ENCODE measurements at places on chromosomes 12 and 14.

DNA sequence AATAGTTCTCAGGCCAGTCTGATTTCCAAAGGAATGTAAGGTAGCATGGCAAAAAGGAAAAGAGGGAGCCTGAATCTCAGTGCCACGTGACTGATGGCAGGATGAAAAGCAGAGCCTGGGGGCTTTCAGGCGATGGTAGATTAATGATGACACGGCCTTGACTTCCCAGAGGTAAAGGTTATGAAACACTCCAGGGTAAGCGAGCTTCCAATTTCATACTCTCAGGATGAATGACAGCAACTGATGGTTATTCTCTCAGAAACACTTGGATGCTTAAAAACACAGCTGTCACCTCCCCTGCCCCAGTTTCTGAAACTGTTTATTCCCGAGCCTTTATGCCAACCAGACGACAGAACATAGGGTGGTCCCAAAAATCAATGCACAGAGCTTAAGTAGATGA lies 28.8 kb downstream of the GDF11 start:
- DNase-seq, result no peak

- no peak for DNase-seq
Observed at GRCh38 chr14:65101631-65102440, 481 bp downstream of the MAX start.

GRCh38 chr14:99853206-99853605 lies 60.0 kb downstream of the EML1 start:
- DNase-seq, result no peak

DNA sequence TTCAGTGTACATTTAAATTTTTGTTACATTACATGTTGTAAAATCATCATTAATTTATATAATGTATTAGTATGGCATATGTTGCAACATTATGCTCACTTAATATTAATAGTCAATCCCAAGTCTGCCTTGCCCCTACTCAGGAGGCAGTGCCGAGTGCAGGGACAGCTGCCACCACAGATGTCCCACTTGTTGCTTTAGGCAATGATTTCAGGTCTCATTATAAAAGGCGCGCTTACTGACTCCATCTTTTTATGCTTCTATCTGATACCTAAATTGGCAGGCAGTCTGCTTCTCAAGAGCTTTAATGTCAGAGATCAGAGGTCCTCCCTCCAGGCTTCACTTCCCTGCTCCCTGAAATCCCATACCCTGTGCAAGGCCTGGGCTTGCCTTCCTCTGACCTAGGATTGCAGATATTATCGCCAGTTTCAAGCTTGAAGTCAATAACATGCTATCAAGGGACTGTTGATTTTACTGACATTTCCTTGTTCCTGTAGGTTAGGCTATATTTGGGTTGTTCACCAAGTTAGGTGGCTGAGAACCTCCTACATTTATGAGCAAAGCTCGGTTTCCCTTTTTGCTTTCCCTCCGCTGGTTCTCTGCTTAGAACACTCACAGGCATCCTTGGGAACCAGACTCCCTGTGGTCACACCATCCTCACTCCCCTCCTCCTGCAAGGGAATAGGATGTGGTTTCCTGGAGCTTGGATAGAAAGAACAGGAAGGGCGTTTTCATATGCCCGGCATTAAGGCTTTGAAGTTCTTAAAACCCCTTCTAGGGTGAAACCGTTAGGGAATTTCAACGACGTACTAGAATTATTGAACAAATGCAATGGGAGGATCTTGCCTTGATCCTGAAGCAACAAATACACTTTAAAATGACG lies 208.4 kb upstream of the FKBP4 start:
- DNase-seq, result no peak

- DNase-seq, result no peak
Observed at GRCh38 chr12:66217342-66217917, 28.4 kb downstream of the IRAK3 start.

DNA sequence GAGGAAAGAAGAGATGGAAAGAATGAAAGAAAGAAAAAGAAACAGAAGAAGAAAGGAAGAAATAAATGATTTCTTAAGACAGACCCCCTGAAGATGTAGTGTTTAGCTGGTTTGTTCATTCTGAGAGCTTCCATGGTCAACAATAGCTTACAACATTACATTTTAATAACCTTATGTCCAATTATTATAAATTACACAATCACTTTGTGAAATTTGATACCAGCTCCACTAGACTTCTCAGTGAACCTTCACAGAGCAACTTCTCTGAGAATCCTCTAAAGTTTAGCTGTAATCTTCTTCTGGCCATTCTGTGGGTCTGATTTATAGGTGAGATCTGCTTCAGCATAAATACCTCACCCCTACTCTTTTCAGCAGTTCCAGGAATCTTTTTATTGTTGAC lies 27.9 kb downstream of the SIX1 start:
- DNase-seq, result no peak
